SJSA1 (cell line): ENCODE measurements at places on chromosomes 6 and 20. TPM values are rescaled to one million over a fixed set of nuclear protein-coding genes. Genes with fewer than 3 reads are reported as not detected.

DNA sequence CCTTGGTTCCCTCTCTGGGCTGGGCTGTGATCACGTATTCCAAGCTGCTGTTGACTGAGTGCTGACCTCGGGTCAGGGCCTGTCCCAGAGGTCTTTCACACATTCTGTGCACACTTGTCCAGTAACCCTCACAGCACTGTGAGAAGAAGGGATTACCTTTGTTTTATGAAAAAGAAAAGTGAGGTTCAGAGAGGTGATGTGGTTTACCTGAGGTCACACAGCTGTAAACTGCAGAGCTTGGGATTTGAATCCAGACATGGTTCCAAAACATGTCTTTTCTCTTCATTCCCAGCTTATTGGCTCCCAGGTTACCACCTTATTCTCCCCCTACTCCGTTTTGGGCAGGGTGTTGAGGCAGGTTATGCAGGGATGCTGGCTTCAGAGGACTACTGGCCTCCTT lies 28.4 kb upstream of the CDH22 start:
- DNase-seq, result no peak

- no peak for DNase-seq
These were observed 5.8 kb downstream of the TFAP2C start for GRCh38 chr20:56634735-56635385.

The SLC22A2 gene
- total RNA-seq, result not detected in 2 replicates

DNA sequence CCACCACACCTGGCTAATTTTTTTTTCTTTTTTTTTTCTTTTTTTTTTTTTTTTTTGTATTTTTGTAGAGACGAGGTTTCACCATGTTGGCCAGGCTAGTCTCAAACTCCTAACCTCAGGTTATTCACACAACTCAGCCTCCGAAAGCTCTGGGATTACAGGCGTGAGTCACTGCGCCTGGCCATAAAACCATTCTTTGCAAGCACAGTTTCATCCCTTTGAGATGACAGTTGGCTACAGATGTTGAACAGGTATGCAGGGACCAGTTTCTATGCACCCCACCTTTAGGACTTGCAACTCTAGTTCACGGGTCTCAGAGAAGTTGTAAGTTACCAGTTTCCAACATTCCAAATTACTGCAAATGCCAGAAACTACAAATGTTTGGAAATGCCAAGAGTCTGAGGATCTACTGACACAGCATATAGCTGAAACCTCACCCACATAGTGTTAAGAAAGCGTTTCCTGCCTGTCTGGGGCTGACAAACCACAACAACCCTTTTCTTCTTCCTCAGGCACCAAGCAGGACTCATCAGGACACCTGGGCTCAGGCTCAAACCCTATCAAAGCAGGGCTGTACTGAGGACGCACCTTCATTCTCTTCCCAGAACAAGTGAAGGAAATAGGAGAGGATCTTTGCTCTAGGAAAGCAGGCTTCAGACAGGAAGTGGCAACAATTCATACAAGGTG lies 22.9 kb downstream of the ARHGAP18 start:
- DNase-seq, result no peak

The HLA-DRB1 gene
- not detected in 2 replicates for total RNA-seq
